Lower leg skin (tissue), 4 donors: ENCODE measurements at places on chromosomes 16 and 17. TPM values are rescaled to one million over a fixed set of nuclear protein-coding genes. Genes with fewer than 3 reads are reported as not detected.

CMTM2 gene
- total RNA-seq, result 0.26 TPM

ANKRD40CL gene
- total RNA-seq, result not detected

XPO6 gene
- 45.7 TPM for total RNA-seq

GPR179 gene
- total RNA-seq, result 0.25 TPM

GRCh38 chr16:27221576-27222248 is 18.4 kb downstream of the KDM8 start:
- no peak for DNase-seq

DNA sequence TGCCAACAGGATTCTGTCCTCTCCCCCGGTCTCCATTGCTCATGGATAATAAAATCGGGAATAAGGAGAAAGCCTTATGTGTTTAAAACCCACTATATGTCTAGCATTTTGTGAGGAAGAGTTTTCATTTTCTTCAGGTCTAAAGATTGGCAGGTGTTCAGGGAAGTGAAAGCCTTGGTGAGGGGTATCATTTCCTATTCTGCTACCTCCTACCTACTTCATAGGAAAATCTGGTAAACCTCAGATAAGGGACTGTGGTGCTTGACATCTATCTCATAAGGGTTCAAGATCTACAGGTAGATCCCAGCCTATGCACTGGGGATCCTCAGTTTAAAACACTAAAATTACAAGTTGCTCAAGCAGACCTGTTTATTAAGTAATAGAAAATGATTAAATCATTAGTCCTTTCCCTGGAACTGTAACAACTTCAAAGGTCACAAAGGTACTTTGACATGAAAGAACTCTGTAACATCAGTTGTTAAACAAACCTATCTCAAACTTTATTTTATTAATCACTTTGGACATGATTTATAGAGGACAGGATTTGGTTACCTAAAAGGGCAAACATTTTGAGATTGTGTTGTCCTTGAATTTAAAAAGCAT is 6.5 kb downstream of the MOSMO start:
- DNase-seq, result no peak

DNA sequence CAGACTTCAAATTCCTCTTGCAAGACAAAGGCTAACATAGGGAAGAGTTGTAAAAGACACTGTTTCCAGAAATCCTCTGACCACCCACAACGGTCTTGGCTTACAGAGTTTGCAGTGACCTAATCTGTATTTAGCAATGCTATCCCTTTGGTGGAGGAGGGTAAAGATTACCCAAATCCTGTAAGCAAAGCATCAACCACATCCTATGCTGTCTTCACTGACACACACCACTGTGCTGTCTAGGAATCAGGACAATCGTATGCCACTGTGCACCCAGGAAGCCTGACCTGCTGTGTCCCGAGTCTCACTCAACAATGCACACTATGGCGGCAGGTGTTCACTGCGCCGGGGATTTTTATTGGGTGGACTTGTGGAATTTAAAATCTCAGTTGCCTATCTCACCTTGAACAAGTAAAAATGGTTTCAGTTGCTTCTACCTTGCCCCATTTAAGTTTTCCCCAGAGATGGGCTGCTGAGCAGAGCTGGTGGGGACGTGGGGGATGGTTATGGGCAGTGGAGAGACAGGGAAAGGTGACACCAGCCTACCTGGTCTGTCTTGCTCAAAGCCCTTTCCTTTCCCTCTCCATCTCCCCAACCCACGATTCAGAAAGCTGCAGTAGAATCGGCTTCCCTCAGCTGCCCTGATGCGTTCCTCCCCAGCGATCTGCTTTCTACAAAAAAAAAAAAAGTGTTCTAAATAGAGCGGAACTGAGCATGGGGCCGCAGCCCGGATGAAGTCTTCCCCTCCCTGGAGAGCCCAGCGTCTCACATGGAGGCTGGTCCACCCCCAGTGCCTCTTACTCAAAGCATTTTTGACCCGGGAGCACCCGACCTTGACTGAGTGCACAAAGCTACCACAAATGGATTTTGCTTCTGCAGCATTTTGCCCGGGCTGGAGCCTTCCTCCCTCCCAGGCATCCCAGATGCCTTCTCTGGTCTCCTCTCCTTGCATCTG is 271.5 kb downstream of the SOX9 start:
- DNase-seq, result no peak

DNA sequence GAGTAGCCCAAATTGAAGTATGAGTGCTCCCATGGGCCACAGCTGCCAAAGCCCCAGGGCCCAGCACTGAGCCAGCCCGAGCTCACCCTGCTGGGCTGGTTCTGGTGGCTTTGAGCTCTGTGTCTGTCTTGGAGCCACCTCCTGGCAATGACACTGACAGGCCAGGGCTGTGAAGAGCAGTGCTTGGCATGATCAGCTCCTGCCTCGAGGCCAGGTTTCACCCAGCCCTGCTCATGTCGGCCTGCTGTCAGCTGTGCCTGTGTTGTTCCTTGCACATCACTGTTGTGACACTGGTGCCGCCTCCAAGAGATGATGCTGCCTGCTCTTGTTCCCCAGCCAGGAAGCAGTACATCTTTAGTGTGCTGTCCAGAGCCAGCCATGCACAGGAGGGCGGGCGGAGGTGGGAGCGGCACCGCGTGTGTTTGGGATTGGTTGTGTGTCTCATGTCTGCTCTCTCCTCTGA is 26.0 kb downstream of the PLD6 start:
- DNase-seq, result peak; percentile 89

GRCh38 chr17:9174779-9175574 is 153.7 kb downstream of the NTN1 start:
- DNase-seq, result no peak

GRCh38 chr16:81096715-81097208 is 567 bp upstream of the GCSH start:
- DNase-seq, result no peak

- no peak for DNase-seq
Observed at GRCh38 chr16:383326-384051, 1.7 kb upstream of the PGAP6 start.

GRCh38 chr17:64653325-64653984 is 8.7 kb downstream of the SMURF2 start:
- DNase-seq, result no peak
